ENCODE measurements at places on chromosomes 7 and 10. TPM values are rescaled to one million over a fixed set of nuclear protein-coding genes. Genes with fewer than 3 reads are reported as not detected.
A peak's percentile ranks its signal among the peaks of the same experiment; 100 is the strongest.

DNA sequence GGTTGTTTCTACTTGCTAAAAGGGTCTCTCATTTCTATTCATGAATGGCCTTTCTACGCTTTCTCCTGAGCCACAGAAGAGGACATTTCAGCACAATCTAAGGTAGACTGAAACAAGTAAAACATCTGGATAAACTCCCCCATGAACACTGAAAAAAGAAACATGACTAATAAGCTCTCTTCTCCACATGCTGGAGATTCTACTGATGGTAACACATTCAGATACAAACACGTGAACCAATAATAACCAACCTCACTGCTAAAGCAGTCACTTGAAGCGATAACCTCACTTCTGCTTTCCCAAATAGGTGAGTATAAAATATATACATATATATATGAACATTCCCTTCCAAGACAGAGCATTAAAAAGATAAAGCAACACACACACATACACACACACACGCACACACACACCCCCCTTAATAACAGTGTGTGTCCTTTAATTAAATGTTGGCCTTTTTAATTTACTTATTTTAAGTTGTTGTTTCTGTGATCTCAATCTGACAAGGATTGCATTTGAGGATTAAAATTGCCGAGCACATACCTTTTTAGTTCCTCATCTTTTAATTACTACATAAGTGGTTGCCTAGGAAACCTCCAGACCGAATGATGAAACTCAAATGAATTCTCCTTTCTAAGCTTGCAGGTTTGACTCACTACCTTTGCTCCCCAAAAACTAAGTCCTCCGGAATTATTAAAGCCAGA lies 292.4 kb upstream of the KLF14 start:
- peaks cover 29% of the 10 kb centered on the region for H3K36me3 ChIP-seq
- H3K27me3 ChIP-seq, result no peaks in the 10 kb centered on the region
- DNase-seq, result no peak

DNA sequence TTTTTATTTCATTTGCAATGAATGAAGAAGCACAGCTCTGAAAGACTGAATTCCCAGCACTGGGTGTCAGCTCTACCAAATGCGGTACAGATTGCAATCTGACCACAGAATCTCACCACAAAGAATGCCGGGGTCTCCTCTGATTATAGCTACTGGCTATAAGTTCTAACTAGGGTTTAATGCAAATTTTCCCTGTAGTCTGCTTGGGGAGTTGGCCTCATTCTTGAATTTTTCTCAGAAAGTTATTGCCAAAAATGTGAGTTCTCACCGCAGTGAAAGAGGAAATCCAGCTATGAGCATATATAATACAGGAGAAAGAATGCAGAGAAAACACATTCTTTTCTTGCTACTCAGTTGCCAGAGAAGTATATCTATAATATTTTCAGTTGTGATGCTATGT lies 1255.7 kb upstream of the LRRTM3 start:
- H3K36me3 ChIP-seq, result no peaks in the 10 kb centered on the region
- no peak overlapping the region for H3K4me3 ChIP-seq
- no peak for DNase-seq
- no peaks in the 10 kb centered on the region for H3K27me3 ChIP-seq

UBTD1 gene
- 1.4 TPM for total RNA-seq

DNA sequence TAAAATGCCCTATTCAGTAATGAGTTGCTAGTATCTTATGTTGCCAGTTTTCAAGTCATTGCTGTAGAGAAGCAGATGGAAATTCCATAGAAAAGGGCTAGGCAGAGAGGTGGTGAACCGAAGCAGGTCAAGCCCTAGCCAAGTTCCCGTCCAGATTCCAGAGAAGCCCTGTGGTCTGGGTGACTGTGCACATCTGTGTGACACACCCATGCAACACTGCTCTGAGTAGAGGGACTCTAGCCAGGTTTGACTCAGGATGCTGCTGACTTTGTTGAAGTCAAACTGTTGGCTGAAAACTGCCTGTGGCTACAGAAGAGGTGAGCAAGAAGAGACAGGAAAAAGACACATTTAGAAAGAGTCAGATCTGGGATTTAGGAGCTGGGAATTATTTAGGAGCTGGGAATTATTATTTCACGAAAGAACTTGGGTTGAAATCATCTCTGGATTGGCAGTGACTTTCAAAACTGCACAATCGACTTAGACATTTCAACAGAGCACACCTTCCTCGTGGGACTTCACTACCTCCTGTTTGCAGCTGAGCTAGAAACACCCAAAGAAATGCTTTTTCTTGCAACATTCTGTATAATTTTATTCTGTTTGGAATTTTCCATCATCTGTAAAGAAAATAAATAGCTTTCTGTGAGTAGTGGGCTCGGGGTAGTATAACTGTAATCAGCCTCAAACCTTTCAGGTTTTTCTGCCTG lies 149.1 kb upstream of the PRKCQ start:
- DNase-seq, result no peak
- peaks cover 62% of the 10 kb centered on the region for H3K27me3 ChIP-seq
- no peak overlapping the region for H3K4me3 ChIP-seq
- no peaks in the 10 kb centered on the region for H3K36me3 ChIP-seq
- H3K27ac ChIP-seq, result no peak overlapping the region
- peaks cover 1% of the 10 kb centered on the region for H3K4me1 ChIP-seq

GRCh38 chr10:101959346-101959916 lies 96.5 kb downstream of the ARMH3 start:
- no peak overlapping the region for H3K27ac ChIP-seq
- no peak overlapping the region for H3K4me3 ChIP-seq
- no peaks in the 10 kb centered on the region for H3K4me1 ChIP-seq
- no peaks in the 10 kb centered on the region for H3K27me3 ChIP-seq
- peaks cover 25% of the 10 kb centered on the region for H3K36me3 ChIP-seq

- H3K4me1 ChIP-seq, result no peaks in the 10 kb centered on the region
- H3K4me3 ChIP-seq, result no peak overlapping the region
- no peaks in the 10 kb centered on the region for H3K36me3 ChIP-seq
- no peak for DNase-seq
These were observed 892.0 kb upstream of the AUTS2 start for GRCh38 chr7:68706291-68706690.

DNA sequence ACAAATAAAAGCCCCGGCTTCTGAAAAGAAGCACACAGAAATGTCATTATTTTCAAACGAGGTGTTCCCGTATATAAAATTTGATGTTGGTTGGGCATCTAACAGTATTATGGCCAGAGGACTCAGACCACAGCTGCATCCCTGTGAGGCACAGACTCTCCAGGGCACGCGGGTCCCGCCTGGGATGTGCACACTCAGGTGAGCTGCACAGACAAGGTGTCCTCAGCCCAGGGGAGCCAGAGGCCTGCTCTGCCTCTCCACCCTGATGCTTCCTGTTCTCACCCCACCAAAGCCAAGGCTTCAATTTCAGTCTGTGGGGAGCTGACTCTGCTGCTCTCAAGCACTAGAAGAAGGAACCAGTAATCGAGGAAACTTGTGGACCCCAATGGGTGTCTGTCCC lies 1.7 kb upstream of the CYP2E1 start:
- H3K36me3 ChIP-seq, result no peaks in the 10 kb centered on the region
- no peak overlapping the region for H3K4me3 ChIP-seq
- peaks cover 70% of the 10 kb centered on the region for H3K27me3 ChIP-seq

GRCh38 chr7:16345979-16346958 lies 75.1 kb downstream of the CRPPA start:
- H3K36me3 ChIP-seq, result peaks cover 2% of the 10 kb centered on the region
- H3K27me3 ChIP-seq, result no peaks in the 10 kb centered on the region
- H3K4me3 ChIP-seq, result no peak overlapping the region
- DNase-seq, result no peak
- peaks cover 2% of the 10 kb centered on the region for H3K4me1 ChIP-seq

- no peaks in the 10 kb centered on the region for H3K4me1 ChIP-seq
- no peak overlapping the region for H3K4me3 ChIP-seq
These were observed 118.0 kb downstream of the OTUD1 start for GRCh38 chr10:23556727-23557440.

GRCh38 chr10:77920495-77920894 lies 6.1 kb downstream of the DLG5 start:
- H3K4me3 ChIP-seq, result no peak overlapping the region
- H3K27ac ChIP-seq, result no peak overlapping the region
- peaks cover 4% of the 10 kb centered on the region for H3K4me1 ChIP-seq
- no peak for DNase-seq
- H3K27me3 ChIP-seq, result peaks cover 37% of the 10 kb centered on the region

DNA sequence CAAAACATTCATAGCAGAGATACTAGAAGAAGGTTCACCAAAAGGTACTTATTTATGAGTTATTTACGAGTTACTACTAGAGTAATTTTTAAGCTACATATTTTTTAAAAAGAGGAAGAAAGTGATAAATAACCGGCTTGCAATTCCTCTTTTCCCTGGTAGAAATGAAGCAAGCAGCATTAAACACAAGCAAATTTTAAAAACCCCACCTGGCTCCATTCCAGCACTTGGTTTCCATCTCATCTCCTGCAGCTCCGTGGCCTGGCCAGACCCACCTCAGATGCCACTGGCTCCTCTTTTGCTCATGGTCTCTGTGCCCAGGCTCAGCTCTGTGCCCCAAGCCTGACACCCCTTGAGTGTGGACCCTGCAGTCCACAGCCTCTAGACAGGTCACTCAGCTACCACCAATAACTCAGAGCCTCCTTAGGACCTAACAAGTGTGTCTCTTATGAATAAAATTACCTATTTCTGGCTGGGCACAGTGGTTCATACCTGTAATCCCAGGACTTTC lies 479.5 kb downstream of the TNS3 start:
- no peaks in the 10 kb centered on the region for H3K4me1 ChIP-seq
- H3K4me3 ChIP-seq, result no peak overlapping the region
- H3K27me3 ChIP-seq, result no peaks in the 10 kb centered on the region
- no peak for DNase-seq
- no peaks in the 10 kb centered on the region for H3K36me3 ChIP-seq
- no peak overlapping the region for H3K27ac ChIP-seq

IL2RA gene
- 184 TPM for total RNA-seq

GRCh38 chr10:123133541-123134342 lies 2.0 kb upstream of the HMX3 start:
- no peaks in the 10 kb centered on the region for H3K36me3 ChIP-seq
- no peak overlapping the region for H3K27ac ChIP-seq
- H3K27me3 ChIP-seq, result peaks cover 68% of the 10 kb centered on the region
- peak overlapping the region; percentile 80 for H3K4me3 ChIP-seq
- no peak for DNase-seq
- H3K4me1 ChIP-seq, result peaks cover 19% of the 10 kb centered on the region

ZNF92 gene
- total RNA-seq, result 26.0 TPM

- peaks cover 75% of the 10 kb centered on the region for H3K4me1 ChIP-seq
- H3K4me3 ChIP-seq, result peak overlapping the region; percentile 39
- H3K27ac ChIP-seq, result peak overlapping the region; percentile 89
- DNase-seq, result no peak
These were observed 56.5 kb downstream of the FIGNL1 start for GRCh38 chr7:50393547-50394252.

- no peaks in the 10 kb centered on the region for H3K4me1 ChIP-seq
- no peaks in the 10 kb centered on the region for H3K36me3 ChIP-seq
- no peak overlapping the region for H3K27ac ChIP-seq
These were observed 29.2 kb downstream of the CHRM2 start for GRCh38 chr7:136897676-136898075.

- peaks cover 42% of the 10 kb centered on the region for H3K36me3 ChIP-seq
- no peaks in the 10 kb centered on the region for H3K27me3 ChIP-seq
- H3K4me1 ChIP-seq, result peaks cover 16% of the 10 kb centered on the region
These were observed 350.7 kb downstream of the ELMO1 start for GRCh38 chr7:37097983-37098382.

GRCh38 chr10:10313149-10313835 lies 704.4 kb upstream of the CELF2 start:
- no peak overlapping the region for H3K27ac ChIP-seq
- H3K4me1 ChIP-seq, result no peaks in the 10 kb centered on the region
- no peaks in the 10 kb centered on the region for H3K27me3 ChIP-seq

DNA sequence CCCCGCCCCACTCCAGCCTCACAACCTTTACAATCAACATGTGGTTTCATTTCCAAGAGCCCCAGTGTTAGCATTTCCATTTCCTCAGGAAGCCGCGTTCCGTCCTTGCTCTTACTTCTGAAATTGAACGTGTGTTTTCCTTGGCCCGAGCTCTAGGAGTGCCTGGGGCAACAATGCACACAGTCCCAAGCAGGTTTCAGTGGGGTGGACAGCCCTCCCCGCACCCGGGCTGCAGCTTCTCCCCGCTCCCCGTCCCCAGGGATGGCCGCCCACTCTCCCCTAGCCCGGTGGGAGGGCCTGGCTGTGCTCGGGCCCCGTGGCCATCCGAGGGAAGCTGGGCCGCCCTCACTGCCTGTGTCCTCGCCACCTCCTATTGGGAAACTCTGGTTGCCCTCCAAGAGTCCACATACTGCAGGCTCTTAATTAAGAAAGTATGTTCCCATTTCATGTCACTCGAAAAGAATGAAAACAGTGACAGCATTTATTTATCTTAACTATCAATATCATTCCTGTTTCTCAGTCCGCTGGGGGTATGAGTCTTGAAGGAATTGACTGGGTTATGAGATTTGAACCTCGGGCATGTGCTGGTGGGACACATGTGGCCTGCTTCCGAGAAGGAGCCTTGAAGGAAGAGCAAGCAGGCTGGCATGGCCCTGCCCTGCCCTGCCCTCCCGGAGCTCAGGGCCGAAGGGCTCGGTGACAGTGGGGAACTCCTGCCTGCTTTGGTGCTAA lies 163.8 kb downstream of the GRK5 start:
- no peak overlapping the region for H3K4me3 ChIP-seq
- DNase-seq, result no peak
- H3K4me1 ChIP-seq, result peaks cover 11% of the 10 kb centered on the region
- no peaks in the 10 kb centered on the region for H3K27me3 ChIP-seq
- peaks cover 1% of the 10 kb centered on the region for H3K36me3 ChIP-seq
- H3K27ac ChIP-seq, result no peak overlapping the region

DNA sequence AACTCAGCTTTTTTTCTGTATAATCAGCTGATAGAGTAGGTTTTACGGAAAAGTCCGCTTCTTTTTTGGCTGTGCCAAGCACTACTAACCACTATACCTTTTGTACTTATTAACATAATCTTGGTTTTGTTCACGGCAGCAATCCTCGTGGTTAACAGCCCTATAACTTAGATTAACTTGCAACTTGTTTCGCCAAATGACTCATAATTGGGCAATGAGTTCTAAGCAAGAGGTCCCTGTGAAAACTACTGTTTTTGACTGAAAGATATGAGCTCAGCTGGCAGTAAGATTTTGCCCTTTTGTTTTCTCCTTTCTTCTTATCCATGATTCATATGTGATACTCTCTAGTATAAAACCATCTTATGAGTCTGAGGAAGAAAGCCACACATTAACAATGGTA lies 345.0 kb upstream of the PCDH15 start:
- no peaks in the 10 kb centered on the region for H3K27me3 ChIP-seq
- no peak overlapping the region for H3K4me3 ChIP-seq
- no peak overlapping the region for H3K27ac ChIP-seq

GRCh38 chr10:6240254-6240653 lies 37.5 kb downstream of the PFKFB3 start:
- peaks cover 24% of the 10 kb centered on the region for H3K4me1 ChIP-seq
- no peaks in the 10 kb centered on the region for H3K27me3 ChIP-seq
- no peak overlapping the region for H3K27ac ChIP-seq
- no peak for DNase-seq

GRCh38 chr7:105319578-105319977 lies 69.1 kb downstream of the SRPK2 start:
- peaks cover 13% of the 10 kb centered on the region for H3K36me3 ChIP-seq
- peaks cover 4% of the 10 kb centered on the region for H3K4me1 ChIP-seq
- DNase-seq, result no peak
- no peaks in the 10 kb centered on the region for H3K27me3 ChIP-seq

PCLO gene
- total RNA-seq, result not detected

GIMAP4 gene
- 285 TPM for total RNA-seq

Measured in activated naive CD8-positive, alpha-beta T cell treated with anti-CD3 and anti-CD28 coated beads, Interleukin-2, amount 10 ng/mL, durations not matched to agents 7 days and 5 days (primary cell).